RWPE2 (cell line): ENCODE measurements at places on chromosomes 11 and 22.
A peak's percentile ranks its signal among the peaks of the same experiment; 100 is the strongest.

DNA sequence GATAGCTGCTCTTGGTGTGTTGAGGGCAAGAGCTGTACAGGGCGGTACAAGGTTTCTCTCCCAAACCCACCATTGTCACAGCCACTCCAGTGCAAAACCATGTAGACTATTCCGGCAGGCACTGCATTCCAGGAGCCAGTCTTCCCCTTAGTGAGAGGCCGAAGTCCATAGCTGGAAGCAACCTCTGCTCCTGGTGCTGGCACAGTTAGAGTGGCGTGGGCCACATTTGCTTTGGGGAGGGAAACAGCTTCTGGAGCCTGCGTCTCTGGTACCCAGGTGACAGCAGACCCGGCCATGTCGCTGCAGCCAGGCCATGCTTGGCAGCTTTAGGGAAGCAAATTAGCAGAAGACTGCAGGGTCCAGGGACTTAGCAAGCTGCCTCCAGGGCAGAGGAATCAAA is 788.0 kb downstream of the BRD1 start:
- peak; percentile 17 for DNase-seq

- no peak for DNase-seq
Measured at GRCh38 chr22:19455585-19456370, 8.3 kb upstream of the C22orf39 start.

DNA sequence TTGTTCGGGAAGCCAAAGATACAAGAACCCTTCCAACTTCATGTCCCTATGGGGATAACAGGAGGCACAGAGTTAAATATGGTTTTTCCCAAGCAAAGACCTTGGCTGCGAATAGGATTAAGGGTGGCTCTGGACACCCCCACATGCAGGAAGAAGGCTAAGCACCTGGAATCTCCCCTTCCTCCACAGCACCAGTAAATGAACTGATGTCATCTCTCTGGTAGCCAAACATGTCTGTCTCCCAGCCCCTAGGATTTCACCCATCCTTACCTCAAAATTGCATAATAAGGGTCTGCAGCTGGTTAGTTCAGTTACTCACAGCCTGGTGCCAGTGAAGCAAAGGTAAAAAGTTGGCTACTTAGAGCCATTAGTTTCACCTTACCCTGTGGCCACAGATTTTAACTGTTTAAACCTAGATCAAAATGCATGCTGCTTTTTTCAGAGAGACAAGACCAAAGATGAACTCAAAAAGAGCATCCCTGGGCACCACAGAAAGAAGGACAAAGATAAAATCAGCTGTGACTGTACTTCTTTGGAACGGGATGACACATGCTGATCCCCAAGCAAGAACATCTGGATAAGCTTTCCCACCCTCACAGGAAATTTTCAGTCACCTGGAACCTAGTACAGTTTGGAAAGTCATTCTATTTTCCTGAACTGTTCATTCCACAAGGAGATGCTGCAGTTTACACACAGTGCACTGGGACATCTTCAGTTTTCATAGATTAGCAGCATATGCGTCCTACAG is 77.2 kb upstream of the AKIP1 start:
- DNase-seq, result no peak

GRCh38 chr22:48535868-48536540 is 1291.7 kb downstream of the BRD1 start:
- no peak for DNase-seq

- no peak for DNase-seq
Measured at GRCh38 chr22:46220921-46221320, 29.2 kb downstream of the CDPF1 start.

GRCh38 chr11:128409476-128409875 is 177.9 kb downstream of the ETS1 start:
- DNase-seq, result no peak

DNA sequence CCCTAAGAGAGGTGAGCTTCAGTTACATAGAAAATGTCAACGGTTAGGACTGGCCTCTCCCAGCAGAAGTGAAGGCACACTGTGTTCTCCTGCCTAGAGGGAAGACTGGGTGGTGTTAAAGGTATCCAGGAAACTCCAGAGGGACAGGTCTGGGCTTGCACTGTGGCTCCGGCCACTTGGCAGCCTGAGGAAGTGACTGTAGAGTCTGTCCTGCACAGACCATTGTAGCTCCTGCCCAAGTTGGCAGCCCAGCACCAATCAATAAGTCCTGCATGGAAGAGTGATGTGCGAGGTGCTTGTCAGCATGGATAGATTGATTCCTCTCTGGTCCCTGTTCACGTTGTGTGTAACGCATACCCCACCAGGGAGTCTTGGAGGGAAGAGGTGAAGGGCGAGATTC is 284.8 kb downstream of the TENM4 start:
- no peak for DNase-seq
